ENCODE measurements at places on chromosomes 12 and 14.

DNA sequence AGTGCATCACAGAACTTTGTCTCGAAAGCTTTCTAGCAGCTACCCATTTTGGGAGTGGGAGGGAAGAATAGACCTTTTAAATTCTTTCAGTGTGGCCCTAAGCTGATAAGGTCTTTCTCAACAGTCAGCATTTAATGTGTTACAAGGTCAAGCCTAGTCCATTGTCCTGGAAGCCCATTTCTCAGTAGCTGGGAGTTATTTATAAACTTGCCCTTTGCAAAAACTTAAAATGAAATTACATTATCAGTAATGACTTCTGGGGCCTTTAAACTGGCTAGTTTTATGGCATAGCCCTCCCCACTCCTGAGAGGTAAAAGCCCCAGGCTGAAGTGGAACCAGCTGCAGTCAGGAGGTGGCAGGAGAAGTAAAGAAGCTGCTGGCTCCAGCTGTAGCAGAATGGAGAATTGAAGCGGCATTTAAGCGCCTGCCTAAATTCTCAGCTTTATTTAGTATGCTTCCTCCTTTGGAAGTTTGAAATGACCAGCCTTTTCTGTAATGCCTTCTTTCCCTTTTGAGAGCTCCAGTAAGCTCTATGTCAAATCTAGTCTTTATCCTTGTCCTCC lies 12.4 kb downstream of the COPZ1 start:
- DNase-seq: no peak

- no peak for DNase-seq
Observed at GRCh38 chr14:20194101-20194500, 3.4 kb downstream of the OR11G2 start.

DNA sequence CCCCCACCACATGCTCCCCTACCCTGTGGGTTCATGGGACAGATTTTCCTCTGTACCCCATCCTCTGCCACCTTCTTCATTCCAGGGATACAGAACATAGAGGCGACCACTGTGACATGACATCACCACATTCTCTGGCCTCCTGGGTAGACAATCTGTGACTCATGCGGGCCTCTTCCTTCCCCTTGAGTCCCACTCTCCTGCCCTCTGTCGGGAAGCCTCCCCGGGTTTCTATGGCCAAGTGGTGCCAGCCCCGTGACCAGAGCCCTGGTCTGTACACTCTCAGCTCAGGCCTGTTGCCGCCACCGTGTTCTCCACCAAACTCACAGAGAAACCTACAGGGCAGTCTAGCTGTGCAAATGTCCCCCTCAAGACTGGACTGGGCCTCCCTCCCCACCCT lies 8.0 kb downstream of the CLMN start:
- no peak for DNase-seq

DNA sequence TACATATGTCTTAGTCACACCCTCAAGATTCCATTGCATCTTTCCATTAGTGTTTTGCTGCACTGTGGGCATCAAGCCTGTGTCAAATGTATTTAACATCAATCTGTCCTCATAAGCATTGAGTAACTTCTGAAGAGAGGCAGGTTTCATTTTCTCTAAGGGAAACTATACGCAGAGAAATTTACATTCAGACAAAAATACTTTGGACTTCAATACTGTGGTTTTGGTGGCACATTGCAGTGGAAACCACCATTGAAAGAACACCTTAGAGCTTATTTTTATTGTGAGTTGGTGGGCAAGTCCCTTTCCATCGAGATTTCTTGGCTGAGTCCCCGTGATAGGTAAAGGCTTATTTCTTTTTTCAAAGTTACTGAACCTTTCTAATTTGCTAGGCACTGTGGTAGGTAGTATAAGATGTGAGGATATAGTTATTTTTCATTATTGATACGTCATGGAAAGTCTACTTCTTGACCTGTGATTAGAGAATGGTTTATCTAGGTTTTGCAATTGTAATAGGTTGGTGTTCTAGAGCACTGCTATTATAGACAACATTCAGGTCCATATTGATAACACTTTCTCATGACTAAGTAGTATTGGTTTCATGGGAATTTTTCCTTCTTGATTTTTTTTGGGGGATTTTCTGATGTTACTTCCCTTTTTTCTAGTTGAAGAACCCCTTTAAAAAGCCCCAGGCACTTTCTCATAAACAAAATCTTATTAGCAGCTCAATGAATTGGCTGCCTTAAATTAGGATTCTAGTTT lies 81.9 kb downstream of the CFAP54 start:
- no peak for DNase-seq

DNA sequence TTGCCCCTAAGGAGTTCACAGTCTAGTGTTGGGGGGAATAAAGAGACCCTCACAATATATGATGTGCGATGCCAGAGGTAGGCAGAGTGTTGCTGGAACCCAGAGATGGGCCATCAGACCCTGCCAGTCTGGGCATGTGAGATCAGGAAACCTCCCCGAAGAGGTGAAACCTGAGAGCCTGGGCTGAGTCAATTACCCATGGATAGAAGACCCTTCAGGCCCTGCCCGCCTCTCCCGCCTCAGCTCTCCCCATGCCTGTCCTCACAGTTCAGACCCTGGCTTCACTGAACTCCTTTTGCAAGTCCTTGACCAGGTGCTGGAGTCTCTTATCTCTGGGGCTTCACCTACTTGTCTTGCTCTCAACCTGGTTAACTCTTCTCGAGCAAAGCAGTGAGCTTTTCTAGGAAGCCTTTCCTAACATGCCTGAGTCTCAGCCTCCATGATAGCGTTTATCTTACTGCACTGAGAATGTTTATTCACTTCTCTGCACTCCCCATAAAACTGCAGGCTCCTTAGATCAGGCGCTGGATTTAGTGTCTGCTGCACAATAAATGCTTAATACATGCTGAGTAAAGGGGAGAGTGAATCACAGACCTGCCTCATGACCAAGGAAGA lies 19.6 kb downstream of the ALDH1L2 start:
- no peak for DNase-seq

- no peak for DNase-seq
Observed at GRCh38 chr12:93713060-93713459, 35.9 kb downstream of the CRADD start.

DNA sequence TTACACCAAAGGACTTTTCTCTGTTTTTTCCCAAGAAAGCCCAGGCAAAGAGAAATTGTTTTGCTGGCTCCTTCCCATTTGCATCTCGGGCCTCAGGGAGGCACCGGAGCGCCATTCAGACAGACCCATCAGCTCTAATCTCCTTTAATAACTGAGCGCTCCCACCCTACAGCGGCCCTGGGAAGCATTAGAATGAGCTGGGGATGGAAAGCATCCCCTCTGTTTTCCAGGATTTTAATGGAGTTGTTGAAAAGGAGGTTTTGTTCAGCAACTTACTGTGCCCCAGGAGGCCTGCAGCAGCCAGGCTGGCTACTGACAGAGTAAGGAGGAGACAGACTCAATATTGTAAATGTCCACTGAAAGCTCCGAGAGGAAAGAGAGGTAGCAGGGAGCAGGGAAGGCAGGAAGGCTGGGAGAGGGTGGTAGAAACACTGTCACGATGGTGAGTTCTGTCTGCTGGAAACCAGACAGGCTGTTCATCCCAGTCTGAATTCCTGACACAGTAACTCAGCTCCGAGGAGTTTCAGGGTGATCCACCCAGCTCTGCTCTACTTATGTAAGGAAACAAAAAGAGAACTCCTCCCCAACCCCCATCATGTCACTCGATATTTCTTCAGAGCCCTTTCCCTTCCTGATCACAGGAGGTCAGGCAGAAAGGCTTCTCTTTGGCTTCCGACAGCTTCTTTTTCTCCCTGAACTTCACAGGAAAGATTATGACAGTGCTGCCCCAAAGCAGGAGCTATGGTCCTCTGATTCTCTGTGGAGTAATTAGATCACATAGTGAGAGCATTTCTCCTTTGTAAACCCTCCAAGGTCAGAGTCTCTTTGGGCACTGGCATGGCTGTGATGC lies 62.5 kb upstream of the TMEM132D start:
- no peak for DNase-seq

DNA sequence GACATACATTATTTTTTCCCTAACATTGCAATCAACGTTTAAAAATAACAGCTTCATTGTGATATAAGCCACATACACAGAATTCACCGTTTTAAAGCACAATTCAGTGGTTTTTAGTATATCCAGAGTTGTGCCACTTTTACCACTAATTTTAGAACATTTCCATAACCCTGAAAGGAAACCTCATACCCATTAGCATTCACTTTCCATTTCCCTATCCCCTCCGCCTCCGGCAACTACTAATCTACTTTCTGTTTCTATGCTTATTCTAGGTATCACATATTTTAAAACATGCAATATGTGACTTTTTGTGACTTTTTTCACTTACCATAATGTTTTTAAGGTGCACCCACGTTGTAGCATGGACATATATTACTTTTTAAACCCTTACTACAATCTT lies 55.6 kb upstream of the ISM2 start:
- DNase-seq: no peak

DNA sequence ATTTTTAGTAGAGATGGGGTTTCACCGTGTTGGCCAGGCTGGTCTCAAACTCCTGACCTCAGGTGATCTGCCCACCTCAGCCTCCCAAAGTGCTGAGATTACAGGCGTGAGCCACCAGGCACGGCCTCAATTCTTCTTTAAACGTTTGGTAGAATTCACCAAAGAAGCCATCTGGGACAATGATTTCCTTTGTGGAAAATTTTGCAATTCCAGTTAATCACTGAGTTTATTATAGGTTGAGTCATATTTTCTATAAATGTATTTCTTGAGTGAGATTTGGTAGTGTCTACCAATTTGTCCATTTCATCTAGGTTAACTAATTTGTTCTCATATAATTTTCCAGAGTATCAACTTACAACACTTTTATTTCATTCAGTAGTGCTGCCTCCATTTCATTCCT lies 683.9 kb upstream of the TMEM132C start:
- DNase-seq: no peak

GRCh38 chr14:99884834-99885648 lies 91.8 kb downstream of the EML1 start:
- DNase-seq: no peak

DNA sequence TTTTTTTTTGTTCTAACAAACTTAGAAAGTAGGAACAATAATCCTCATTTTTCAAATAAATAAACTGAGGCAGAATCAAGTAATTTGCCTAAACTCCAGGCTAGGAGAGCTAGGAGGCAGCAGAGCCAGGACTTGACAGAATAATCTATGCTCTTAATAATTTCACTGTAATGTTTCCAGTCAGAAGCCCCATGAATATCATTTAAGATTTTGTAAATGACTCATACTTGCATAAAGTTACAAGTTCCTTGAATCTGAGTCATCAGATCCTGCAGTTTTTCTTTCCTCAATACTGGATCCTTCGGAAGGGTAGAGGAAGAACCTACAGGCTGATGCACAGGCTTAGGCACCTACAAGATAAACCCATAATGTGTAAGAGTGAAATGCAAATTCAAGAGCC lies 29.0 kb downstream of the CAPRIN2 start:
- DNase-seq: no peak

DNA sequence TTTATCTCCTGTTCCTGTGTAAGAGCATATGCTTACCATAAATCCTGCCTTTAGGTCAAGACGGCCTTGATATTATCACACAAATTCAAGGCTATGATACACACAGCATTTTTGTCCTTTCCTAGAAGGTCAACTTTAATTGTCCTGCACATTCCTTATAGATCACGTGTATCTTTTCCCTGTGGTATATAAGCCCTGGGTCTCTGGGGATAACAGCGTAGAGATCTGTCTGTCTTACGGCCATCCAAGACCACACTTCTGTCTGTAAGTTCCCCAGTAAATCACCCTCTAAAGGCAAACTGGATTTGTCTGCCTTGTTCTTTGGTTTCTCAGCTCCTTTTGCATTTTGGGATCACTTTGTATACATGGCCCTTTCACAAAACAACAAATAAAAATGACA lies 69.5 kb upstream of the TCL1B start:
- DNase-seq: no peak

- no peak for DNase-seq
Observed at GRCh38 chr12:33439587-33440011, at the start of gene SYT10. SYT10 (minus strand) TSS chr12:33439819; CDS start chr12:33439522, 297 bp downstream.

GRCh38 chr12:60148831-60149230 lies 553.0 kb downstream of the SLC16A7 start:
- no peak for DNase-seq

- no peak for DNase-seq
Observed at GRCh38 chr12:75489613-75490210, 9.2 kb downstream of the GLIPR1 start.

DNA sequence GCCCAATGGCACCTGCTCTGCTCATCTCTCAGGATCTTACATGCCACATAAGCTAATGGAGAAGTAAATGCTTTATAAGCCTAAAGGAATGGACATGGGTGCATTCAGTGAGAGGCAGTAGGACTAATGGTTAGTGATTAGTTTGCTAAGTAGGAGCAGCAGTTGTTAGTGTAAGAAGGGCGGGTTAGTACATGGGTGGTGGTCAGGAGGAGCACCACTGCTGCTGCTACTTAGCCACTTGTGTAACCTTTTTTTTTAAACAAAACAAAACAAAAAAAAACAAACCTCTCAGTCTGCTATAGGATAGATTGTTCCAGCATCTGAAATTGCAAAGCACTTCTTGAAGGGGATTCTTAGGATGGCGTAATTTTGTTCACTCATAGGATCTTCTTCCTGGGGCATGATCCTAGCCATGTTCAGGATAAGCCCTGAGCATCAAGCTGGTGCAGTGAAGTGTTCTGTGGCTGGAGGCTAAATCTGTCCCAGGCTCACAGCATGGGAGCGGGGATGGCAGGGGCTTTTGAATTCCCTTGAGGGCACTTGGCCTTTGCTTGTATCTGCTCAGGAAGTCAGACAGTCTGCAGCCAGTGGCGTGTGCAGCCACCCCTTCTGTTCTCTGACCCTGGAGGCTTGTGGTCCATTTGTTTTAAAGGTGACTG lies 63.6 kb downstream of the CHST11 start:
- DNase-seq: no peak

- DNase-seq: no peak
Observed at GRCh38 chr12:17148706-17149105, 542.7 kb upstream of the LMO3 start.

GRCh38 chr14:90850487-90850886 lies 34.3 kb upstream of the TTC7B start:
- no peak for DNase-seq

- DNase-seq: no peak
Observed at GRCh38 chr12:106080791-106081170, 58.0 kb downstream of the NUAK1 start.

GRCh38 chr14:52825085-52825484 lies 33.7 kb upstream of the GNPNAT1 start:
- no peak for DNase-seq

DNA sequence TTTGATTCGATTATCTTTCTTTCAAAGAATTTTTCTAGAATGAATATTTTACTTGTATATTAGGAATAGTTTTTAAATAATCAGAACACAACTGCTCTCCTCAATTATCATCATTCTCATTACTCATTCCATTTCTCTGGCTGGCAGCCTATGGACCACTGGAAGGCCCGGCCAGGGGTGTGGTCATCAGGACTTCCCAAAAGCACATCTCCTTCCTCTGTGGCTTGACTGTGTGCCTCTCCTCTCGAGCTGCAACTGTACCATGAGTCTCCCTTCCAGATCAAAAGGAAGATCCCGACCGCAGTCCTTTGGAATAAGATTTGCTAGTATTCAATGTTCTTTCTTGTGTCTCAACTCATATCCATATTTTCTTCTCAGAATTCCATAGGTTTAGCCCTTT lies 42.7 kb downstream of the DYRK2 start:
- no peak for DNase-seq
